GM12878 (cell line): ENCODE measurements at places on chromosomes 2 and 18.

DNA sequence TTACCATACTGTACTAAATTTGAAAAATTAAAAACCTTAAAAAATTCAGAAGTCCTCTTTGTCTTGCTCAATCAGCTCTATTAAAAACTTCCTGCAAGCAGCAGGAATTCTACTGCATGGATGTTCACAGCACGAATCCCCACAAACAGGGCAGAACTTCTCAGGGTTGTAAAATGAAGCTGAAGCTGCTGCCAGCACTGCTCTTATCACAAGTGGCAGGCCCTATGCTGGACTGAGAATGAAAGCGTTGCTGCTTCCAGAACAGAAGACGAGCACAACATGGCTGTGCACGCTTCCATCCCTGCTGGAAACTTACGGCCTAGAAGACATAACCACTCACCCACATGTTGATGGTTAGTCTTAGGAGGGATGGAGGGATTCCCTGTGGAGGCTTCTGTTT is 134.0 kb downstream of the RAB3GAP1 start:
- DNase-seq: no peak

DNA sequence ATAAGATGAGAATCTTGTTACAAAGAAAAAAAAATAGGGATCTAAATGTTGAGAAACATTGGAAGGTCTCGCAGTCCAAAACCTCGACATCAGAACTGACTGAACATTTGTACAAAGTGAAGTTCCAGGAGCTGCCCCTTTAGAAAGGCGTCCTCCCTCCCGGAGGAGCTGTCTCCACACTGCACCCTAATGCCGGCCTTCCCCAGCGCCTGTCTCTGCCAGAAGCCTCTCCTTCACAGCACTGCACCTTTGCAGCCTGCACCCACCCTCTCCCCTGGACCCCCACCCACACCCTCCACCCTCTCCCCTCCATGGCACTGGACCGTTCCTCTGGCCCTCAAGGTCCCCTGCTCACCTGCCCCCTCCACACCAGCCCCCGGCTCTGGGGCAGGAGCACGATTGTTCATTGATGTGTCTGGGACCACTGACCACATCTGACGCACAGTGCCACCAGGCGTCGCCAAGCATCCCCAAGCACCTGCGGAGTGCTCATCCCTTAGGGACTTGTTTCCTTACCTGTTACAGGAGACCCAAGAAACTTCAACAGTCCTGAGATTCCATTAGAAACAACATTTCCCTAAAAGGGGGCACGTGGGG is 90.3 kb upstream of the SNTG2 start:
- no peak for DNase-seq

DNA sequence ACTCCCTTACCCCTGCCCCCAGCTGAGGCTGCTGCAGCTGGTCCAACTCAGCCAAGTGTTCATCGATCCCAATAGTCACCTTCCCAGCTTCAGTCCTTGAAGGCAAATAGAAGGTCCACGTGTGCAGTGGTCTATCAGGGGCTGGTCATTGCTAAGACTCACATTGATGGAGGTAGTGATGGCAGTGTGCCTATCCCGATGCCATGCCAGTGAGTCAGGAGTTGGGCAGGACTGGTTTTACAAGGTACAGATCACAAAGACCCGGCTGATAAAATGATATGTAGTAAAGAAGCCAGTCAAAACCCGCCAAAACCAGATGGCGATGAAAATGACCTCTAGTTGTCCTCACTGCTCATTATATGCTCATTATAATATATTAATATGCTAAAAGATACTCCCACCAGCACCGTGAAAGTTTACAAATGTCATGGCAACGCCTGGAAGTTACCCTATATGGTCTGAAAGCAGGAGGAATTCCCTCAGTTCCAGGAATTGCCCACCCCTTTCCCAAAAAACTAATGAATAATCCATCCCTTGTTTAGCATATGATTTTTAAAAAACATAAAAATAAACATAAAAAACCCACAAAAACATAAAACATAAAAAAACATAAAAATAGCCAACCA is 2.9 kb upstream of the C2orf80 start:
- DNase-seq: no peak

- no peak for DNase-seq
Observed at GRCh38 chr2:191158747-191159146, 8.0 kb upstream of the STAT4 start.

DNA sequence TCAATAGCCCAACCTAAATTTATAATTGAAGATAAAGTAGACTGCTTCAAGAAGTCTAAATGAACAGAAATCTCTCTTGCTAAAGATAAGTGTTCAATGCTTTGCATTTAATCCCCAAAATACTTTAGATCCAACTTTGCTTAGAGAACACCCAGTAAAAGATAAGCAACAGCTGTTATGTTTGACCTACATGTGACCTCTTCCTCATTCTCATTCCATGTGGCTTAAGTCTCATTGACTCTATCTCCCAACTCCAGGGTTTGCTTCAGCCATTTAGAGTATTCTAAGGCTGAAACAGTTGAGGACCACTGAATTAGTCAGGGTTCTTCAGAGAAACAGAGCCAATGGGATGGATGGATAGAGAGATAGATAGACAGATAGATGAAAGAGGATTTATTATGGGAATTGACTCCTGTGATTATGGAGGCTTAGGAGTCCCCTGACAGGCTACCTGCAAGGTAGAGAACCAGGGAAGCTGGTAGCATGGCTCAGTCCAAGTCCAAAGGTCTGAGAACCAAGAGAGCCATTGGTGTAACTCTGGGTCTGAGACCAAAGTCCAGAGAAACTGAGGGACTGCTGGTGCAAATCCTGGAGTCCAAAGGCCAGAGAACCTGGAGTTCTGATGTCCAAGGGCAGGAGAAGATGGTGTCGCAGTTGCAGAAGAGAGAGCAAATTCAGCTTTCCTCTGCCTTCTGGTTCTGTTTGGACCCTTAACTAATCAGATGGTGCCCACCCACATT is 32.1 kb downstream of the CRYGD start:
- DNase-seq: no peak

DNA sequence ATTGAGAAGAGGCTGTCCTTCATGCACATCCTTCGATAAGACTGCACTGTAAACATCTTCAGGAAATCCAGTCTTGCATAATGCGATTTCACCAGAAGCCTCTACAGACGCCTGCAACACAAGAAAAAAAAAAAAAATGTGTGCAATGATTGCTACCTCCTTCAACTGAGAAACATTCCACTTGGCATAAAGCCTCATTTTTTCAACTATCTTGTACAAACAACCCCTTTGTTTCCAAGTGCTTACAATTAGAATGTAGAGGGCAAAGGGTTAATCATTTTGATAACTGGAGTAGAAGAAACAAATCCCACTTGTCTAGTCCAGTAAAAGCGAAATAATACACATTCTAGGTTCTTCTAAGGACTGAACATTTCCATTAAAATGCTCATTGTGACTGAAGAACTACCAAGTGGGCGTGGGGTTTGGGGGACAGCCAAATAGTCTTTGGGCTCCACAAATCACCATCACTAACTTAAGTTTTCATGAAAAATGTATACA is 29.2 kb downstream of the CDH2 start:
- no peak for DNase-seq

DNA sequence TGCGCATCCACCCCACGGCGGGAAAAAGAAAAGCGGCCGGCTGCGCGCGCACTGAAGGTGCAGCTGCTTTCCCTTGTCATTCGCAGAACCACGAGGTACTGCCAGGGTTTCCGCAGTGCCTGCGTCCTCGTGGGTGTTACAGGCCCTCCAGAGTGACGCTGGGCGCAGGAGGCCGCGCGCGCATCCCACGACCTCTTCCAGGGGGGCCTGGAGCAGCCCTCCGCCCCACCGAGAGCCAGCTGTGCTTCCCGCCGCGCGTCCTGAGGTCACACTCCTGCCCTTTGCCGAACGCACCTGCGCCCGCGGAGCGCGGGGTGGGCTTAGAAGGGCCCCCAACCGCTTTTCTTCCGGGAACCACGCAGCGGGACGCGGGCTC is 378 bp upstream of the IAH1 start:
- DNase-seq: no peak

GRCh38 chr2:161246281-161246680 is 61.9 kb upstream of the PSMD14 start:
- DNase-seq: no peak

DNA sequence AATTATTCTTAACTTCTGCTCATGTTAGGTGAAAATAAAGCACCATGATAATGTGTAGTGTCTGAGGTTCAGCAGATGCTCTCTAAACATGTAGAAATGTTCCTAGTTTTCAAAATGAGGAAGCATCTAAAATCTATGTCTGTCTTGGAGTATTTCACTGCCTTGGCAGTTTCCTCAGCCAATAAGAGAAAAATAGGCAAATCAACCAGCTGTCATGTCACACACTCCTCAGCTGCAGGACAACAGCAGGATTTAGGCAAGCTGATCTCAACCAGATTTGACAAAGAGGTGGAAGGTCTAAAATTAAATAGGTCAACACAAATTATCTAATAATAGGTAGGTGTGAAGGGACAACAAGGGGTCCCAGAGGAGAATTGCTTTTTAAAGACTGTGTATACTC is 164.1 kb upstream of the BOD1L2 start:
- no peak for DNase-seq

DNA sequence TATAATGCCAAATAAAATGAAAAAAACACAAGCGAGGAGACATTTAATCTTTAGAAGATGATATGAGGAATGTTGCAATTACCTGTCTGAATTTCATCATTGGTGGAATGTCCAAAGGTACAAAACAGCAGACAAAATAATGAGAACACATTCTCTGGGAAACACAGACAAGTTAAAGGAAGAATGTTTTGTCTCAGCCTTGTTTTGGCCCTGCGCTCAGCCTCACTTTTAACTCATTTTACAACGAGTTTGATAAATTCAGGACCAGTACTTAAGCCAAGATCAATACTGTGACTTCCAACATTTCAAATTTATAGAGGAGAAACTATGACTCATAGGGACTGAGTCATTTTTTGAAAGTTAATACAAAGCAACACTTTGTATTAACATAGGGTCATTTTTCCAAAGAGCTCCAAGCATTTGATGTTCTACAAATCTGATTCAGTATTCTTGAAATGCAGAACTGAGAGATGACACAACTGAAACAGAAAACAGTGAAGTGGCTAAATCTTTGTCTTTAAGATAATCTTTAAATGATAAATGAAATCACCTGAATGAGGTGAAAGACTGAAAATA is 833.2 kb upstream of the CHAC2 start:
- DNase-seq: peak; percentile 46

- no peak for DNase-seq
Observed at GRCh38 chr18:7608174-7608550, 41.0 kb downstream of the PTPRM start.

DNA sequence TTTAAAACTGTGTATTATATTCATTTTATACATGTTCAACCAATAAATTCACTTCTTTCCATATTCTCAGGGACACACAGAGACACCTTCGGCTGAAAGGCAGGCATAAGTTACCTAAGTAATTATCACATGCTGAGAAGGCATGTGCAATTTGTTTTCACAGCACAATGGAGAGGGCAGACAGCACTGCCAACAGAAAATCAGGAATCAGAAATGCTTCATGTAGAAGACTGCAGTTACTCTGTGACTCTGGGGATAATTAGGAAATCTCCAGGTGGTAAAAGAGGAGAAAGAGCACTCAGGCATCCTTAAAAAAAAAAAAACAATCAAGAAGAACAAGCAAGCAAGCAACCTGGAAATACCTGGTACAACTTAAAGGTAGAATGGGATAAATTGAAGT is 49.3 kb downstream of the DSEL start:
- DNase-seq: no peak

DNA sequence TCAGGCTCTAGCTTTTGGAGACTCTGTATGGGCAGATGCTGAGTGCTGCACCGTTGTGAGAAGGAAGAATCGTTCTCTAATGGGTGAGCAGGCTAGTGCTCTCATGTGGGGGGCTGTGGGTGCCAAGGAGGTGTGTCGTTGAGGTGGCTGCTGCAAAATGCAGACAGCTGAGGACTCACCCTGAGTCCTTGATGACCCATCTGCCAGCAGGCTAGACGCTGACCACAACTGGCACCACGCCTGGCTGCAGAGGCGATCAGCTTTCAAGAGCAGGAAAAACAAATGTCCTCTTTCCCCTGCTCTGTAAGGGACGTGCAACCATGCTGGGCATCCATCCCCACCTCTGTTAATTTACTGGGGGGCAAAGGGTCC is 48.2 kb downstream of the HAUS1 start:
- no peak for DNase-seq

- no peak for DNase-seq
Observed at GRCh38 chr2:160411167-160411566, 82.4 kb downstream of the RBMS1 start.

GRCh38 chr2:47644351-47644750 is 138.6 kb upstream of the MSH6 start:
- no peak for DNase-seq

- DNase-seq: no peak
Observed at GRCh38 chr2:163877316-163877715, 141.5 kb upstream of the FIGN start.
